ENCODE measurements at places on chromosomes 1 and 21.

- no peak for DNase-seq
Measured at GRCh38 chr21:37758982-37759381, 157.3 kb downstream of the KCNJ6 start.

GRCh38 chr1:52127181-52128180, 14.4 kb upstream of the ZFYVE9 start:
- no peak for DNase-seq

GRCh38 chr1:12416101-12416500, 186.3 kb downstream of the VPS13D start:
- no peak for DNase-seq

GRCh38 chr1:25504706-25505595, 38.5 kb upstream of the LDLRAP1 start:
- DNase-seq: no peak

- peak; percentile 38 for DNase-seq
Measured at GRCh38 chr1:167442854-167443565, 75.3 kb downstream of the CD247 start.

GRCh38 chr1:230909974-230910754, 41.8 kb upstream of the C1orf198 start:
- DNase-seq: peak; percentile 73

DNA sequence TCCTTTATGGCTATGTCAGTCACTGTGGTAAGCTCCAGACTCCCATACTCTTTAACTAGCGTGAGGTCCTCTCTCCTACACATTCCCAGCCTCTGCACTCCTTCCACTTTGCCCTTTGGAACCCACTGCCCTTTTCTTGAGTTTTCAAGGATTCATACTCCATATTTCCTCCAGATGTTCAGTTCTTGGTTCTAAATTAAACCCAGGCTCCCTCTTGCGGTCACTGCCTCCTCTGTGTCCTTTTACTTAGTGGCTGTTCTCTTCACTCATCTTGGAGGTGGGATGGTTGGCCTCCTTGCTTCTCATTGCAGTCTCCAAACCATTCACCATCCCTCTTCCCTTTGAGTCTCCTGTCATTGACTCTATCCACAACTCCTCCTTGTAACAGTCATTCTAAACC, 208.1 kb downstream of the TGFB2 start:
- DNase-seq: no peak

- DNase-seq: no peak
Measured at GRCh38 chr1:213066363-213066762, 15.3 kb downstream of the RPS6KC1 start.

- DNase-seq: peak; percentile 37
Measured at GRCh38 chr21:39669976-39670661, 57.4 kb downstream of the B3GALT5 start.

DNA sequence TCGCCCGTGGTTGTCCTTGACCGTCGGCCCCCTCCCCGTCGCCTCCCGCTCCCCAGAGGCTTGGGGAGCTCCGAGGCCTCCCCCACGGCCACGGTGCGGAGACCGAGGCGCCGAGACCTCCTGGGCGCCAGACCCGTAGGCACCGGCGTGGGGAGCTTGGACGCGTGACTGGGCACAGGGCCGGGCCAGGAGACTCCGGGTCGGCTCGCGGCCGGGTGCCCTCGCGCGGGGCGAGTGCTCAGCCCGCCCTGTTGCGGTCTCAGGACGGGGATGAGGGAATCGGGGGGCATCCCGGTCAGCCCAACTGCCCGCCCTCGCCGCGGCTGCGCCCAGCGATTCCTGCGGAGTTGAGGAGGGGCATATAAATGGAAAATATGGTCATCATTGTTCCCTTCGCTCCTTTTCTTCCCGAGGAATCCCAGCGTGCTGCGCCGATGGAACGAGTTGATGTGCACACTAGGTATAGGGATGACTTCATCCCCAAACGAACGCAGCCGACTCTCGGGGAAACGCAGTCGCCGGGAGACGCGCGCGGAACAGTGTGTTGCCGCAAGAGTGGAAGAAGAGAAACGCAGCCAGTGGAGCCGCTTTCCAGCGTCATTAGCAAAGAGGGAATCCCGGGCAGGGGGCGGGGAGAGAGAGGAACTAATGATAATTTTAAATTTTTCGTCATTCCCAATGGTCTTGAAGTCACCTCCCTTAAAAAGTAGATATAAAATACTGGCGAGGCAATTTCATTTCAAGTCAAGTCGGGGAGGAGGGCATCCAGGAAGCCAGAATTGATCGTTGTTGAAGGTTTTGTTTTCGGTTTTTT, 747 bp upstream of the ENAH start:
- peak; percentile 66 for DNase-seq

- DNase-seq: no peak
Measured at GRCh38 chr1:245986404-245987218, 520.5 kb downstream of the SMYD3 start.

- DNase-seq: no peak
Measured at GRCh38 chr1:17119773-17120480, 676 bp upstream of the PADI2 start.

GRCh38 chr21:38944903-38945302, 139.2 kb downstream of the ETS2 start:
- DNase-seq: no peak

DNA sequence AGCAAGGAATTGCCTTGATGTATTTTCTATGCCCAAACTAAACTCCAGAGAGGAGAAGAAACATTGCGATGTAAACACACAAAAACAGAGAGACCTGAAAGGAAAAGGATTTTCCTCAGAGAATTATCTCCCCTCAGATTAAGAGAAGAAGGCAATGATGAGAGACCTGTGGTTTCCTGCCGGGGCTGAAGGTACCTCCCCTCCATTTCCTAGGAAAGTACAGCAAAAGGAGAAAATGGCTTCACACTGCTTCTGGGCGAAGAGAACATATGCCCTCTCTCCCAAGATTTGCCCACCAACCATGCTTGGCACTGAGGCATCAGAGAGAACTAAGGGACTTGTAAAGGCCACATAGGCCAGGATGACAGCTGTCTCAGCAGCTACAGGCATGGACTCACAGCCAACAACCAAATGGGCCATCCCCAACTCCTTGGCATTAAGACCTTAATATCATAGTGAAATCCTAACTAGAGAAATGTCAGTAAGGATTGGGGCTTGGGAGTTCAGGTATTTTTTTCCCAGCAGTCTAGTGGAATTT, 523.0 kb downstream of the PTPRC start:
- DNase-seq: no peak

- peak; percentile 24 for DNase-seq
Measured at GRCh38 chr21:42289926-42290325, 25.3 kb downstream of the TFF3 start.

- DNase-seq: no peak
Measured at GRCh38 chr1:209643285-209644020, 8.8 kb downstream of the LAMB3 start.

- DNase-seq: no peak
Measured at GRCh38 chr21:45572783-45573451, 30.7 kb upstream of the SLC19A1 start.

- DNase-seq: peak; percentile 65
Measured at GRCh38 chr1:55288245-55288644, 73.1 kb upstream of the USP24 start.

DNA sequence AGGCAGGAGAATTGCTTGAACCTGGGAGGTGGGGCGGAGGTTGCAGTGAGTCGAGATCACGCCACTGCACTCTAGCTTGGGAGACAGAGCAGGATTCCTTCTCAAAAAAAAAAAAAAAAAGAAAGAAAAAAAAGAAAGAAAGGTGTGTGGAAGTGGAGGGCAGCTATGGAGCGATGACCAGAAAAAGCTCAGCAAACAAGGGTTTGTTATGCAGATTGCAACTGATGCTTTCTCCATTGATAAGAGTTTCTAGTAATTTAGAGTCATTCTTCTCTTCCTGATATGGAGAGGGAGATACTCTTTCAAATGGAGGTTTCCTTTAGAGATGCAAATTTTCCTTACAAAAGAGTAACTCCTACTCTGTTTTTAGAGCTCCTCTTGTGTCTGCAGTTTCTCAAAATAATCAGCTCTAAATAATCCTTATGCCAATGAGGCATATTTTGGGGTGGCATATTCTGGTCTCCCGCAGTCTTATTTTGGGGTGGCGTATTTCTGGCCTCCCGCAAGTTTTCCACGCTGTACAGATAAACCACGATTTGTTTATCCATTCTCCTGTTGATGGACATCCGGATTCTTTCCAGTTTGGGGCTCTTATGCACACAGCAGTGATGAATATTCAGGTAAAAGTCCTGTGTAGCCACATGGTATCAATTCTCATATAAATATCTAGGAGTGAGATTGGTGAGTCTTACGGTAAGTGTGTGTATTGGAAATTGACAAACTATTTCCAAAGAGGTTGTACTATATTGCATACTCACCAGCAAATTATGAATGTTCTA, 30.7 kb upstream of the RCC2 start:
- no peak for DNase-seq

GRCh38 chr1:241240069-241240468, 116.9 kb downstream of the RGS7 start:
- DNase-seq: no peak

GRCh38 chr1:101463195-101463594, 226.4 kb downstream of the S1PR1 start:
- DNase-seq: no peak

GRCh38 chr21:27143476-27143875, 176.6 kb upstream of the ADAMTS5 start:
- DNase-seq: no peak

DNA sequence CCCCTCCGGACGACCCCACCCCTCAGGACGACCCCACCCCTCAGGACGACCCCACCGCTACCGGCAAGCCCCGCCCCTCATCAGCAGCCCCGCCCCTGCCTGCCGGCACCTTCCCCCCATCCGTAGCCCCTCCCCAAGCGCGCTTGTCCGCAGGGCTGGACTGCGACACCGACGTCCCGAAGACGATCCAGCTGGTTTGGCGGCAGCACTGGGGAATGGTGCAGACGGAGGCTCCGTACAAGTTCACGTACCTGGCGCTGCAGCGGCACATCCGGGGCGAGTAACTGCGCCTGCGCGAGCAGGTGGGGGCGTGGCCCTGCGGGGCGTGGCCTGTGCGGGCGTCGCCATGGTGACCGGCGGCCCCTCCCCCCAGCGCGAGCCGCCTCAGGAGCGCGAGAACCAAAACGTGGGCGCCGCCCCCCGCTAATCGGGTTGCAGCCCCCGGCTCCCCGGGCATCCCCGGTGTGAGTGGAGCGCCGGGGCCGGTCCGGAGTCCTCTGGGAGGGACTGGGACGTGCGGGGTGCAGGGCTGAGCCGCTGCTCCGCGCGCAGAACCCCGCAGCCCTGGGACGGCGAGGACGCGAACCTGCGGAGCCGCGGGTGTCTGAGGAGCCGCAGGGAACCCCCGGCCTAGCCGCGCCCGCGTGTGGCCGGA, 4.9 kb downstream of the RNF223 start:
- DNase-seq: no peak

GRCh38 chr1:182054698-182055326, 6.7 kb downstream of the ZNF648 start:
- DNase-seq: no peak

DNA sequence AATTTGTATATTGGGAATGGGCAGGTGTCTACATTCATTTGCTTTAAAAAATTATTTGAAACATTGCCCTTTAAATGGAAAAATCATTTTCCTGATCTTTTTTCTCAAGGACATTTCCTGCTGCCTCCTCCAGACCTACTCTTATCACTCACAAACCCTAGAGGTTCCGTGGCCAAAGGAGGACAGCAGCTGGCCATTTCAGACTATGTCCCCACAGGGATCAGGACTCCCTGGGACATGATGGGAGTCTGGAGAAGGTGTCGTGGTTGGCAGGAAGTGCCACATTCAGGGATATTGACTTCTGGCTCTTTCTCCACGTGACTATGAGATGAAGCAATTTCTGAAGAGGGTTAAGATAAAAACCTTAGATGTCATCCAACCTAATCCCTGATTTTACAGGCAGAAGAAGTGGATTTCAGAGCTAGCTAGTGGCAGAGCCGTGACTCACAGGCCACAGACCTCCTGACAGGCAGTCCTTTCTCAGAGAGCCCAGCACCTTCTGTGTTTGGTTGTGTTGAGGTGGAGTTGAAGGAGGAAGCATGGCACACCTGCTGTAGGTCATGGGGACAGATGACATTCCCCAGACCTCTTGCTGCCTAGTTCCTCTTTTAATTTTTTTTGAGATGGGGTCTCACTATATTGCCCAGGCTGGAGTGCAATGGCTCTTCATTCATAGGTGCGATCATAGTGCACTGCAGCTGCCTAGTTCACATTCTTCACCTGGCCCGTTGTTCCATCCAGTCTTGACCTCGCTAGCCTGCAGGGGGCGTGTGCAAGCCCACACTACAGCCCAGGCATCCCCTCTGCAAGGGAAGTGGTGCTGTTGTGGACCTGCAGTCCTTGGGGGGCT, 25.5 kb upstream of the IL10 start:
- DNase-seq: no peak

GRCh38 chr1:206001476-206001888, 1.7 kb downstream of the RAB7B start:
- DNase-seq: peak; percentile 78

GRCh38 chr21:41739011-41739410, 27.8 kb downstream of the RIPK4 start:
- no peak for DNase-seq

DNA sequence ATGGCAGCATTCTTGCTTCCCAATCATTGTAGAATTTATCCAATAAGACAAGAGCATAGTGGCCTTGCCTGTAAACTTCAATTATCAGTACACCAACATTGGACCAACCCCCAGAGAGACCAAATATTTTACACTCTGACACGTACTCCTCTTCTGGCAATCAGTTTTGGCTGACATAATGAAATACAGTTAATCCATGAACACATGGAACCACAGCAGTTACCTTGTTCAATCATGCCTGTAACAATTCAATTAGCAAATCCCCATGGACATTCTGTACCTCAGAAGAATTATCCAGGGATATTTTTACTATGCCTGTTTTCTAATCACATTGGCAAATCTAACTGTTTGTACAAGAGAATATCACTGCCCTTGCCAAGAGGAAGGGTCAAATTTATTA, 2162.0 kb downstream of the MRPL39 start:
- no peak for DNase-seq

- DNase-seq: no peak
Measured at GRCh38 chr1:1175221-1176062, 1.8 kb downstream of the TTLL10 start.

- no peak for DNase-seq
Measured at GRCh38 chr1:48245106-48245505, 22.6 kb downstream of the SLC5A9 start.

- no peak for DNase-seq
Measured at GRCh38 chr1:227372726-227373130, 54.4 kb upstream of the CDC42BPA start.

- no peak for DNase-seq
Measured at GRCh38 chr21:40652436-40652835, 194.5 kb downstream of the DSCAM start.

DNA sequence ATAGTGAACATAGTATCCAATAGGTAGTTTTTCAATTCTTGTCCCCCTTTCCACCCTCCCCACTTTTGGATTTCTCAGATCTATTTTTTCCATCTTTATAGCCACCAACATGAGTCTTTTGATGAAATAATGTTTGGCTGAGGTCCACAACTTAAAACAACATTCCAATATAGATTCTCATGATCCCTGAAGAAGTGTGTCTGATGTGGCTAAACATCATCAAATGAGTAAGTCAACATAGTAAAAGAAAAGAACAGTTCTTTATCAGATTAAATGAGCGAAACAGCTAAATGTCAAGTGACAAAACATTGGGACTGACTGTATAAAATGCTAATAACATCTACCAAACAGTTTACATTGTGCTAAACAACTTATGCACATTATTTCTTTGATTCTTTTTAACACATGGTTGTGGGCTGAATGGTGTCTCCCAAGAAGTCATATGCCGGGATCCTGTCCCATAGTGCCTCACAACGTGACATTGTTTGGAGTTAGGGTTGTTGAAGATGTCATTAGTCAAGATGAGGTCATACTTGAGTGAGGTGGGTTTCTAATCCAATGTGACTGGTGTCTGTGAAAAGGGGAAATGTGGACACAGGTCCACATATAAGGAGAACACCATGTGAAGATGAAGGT, 453.6 kb downstream of the LTN1 start:
- no peak for DNase-seq

All from ascending aorta (tissue), 2 donors.